Activated T-helper 1 cell treated with anti-CD3 and anti-CD28 coated beads, Interleukin-12 subunit alpha, Interleukin-12 subunit beta, Interleukin-2, Interleukin-4 antibody, amounts not matched to agents 30 ng/mL and 10 ng/mL and 1 ng/mL, durations not matched to agents 14 hours and 24 hours and 36 hours (primary cell): ENCODE measurements at places on chromosomes 6 and 20. TPM values are rescaled to one million over a fixed set of nuclear protein-coding genes. Genes with fewer than 3 reads are reported as not detected.
A peak's percentile ranks its signal among the peaks of the same experiment; 100 is the strongest.

- no peaks in the 10 kb centered on the region for H3K4me1 ChIP-seq
- no peak for DNase-seq
- H3K27ac ChIP-seq: no peak overlapping the region
- H3K27me3 ChIP-seq: peaks cover 3% of the 10 kb centered on the region
Measured at GRCh38 chr20:54576518-54576917, 101.1 kb downstream of the DOK5 start.

DNA sequence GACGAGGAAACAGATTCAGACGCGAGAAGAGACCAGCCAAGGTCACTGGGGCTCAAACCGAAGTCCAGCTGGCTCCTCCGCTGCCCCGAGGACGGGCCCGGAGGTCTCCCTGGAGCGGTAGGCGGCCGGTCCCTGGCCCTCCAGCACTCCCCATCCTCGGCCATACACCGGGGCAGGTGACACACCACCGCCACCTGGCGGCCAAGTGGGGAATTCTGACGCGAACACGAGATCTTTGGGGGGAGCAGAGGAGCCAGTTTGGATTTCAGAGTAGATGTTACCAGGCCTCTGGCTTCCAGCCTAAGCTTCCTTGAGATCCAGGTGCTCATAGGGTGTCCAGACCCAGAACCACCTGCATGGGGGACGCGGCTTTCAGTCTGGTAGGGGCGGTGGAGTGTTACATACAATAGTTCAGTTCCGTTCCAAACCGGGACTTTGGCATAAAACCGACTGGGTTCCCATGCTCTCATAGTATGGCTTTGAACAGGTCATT lies 16.1 kb downstream of the BPIFB1 start:
- no peaks in the 10 kb centered on the region for H3K36me3 ChIP-seq
- H3K4me1 ChIP-seq: peaks cover 3% of the 10 kb centered on the region
- H3K27ac ChIP-seq: no peak overlapping the region
- H3K27me3 ChIP-seq: peaks cover 9% of the 10 kb centered on the region
- peak; percentile 48 for DNase-seq

- peaks cover 13% of the 10 kb centered on the region for H3K4me1 ChIP-seq
- no peak overlapping the region for H3K4me3 ChIP-seq
- DNase-seq: no peak
- peaks cover 21% of the 10 kb centered on the region for H3K36me3 ChIP-seq
- H3K27me3 ChIP-seq: no peaks in the 10 kb centered on the region
Measured at GRCh38 chr20:49909499-49910339, 5.6 kb downstream of the SPATA2 start.

GRCh38 chr20:59605601-59606364 lies 1.4 kb downstream of the PHACTR3 start:
- H3K4me1 ChIP-seq: no peaks in the 10 kb centered on the region
- H3K4me3 ChIP-seq: no peak overlapping the region

DNA sequence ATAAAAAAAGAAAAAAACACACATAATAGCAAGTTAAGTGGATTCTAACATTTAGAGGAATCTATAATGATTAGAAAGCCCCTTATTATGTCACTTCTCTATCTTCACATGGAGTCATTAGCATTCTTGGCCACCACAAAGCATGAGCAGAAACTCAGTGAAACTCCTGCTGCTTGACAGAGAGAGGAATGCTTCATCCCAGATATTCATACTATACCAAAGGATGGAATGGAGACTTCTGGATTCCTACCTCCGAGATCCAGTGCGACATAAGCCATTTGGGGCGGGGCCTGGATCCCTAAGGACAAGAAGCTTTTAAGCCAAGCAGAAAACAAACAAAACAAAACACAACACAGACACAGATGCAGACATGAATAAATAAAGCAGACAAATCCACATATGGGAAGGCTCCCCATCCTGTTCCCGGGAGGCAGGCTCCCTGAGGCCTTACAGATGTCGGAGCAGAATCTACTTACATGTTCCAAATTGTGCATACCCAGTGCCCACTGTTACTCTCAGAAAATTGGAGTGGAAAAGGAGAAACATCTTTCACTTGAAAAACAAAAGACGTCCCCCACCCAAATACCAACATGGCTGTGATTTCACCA lies 727.3 kb downstream of the MAFB start:
- no peak overlapping the region for H3K27ac ChIP-seq
- no peaks in the 10 kb centered on the region for H3K4me1 ChIP-seq
- H3K4me3 ChIP-seq: no peak overlapping the region
- no peak for DNase-seq
- no peaks in the 10 kb centered on the region for H3K27me3 ChIP-seq

GRCh38 chr6:43377710-43378229 lies 8.3 kb upstream of the ZNF318 start:
- no peak for DNase-seq
- peaks cover 4% of the 10 kb centered on the region for H3K36me3 ChIP-seq
- peaks cover 7% of the 10 kb centered on the region for H3K27me3 ChIP-seq
- H3K4me3 ChIP-seq: no peak overlapping the region
- H3K27ac ChIP-seq: no peak overlapping the region

DNA sequence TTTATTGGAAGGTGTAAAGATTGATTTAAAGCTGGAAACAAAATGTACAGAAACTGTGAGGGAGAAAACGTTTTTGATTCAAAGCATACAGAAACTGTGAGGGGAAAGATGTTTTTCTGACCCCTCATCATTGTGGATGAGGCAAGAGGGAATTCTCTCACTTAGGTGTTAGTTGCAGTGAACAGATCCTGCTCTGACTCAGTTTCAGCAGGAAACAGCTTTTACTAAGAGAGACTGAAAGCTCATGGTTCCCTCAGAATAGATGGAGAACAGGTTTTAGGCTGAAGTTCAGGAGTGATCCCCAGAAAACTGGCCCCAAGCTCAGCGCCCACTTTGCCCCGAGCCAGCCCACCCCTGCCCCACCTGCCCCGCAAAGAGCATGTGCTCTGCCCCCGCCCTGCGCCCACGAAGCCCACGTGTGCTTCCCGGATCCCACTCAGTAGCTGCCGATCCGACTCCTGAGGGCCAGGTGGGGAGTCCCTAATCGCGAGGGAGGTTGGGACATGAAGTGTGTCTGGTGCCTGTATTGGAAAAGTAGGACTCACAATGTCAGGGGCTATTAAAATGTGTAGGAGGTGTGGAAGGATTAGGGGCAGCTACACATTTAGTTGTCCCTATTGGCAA lies 41.2 kb downstream of the DUSP22 start:
- no peaks in the 10 kb centered on the region for H3K27me3 ChIP-seq
- no peak overlapping the region for H3K27ac ChIP-seq
- DNase-seq: no peak
- H3K4me1 ChIP-seq: peaks cover 27% of the 10 kb centered on the region

GRCh38 chr6:37623666-37624065 lies 74.0 kb downstream of the MDGA1 start:
- H3K4me1 ChIP-seq: peaks cover 18% of the 10 kb centered on the region
- H3K27me3 ChIP-seq: peaks cover 21% of the 10 kb centered on the region
- DNase-seq: no peak
- H3K27ac ChIP-seq: no peak overlapping the region
- H3K36me3 ChIP-seq: no peaks in the 10 kb centered on the region

GRCh38 chr6:148757944-148758480 lies 11.2 kb downstream of the UST start:
- peaks cover 30% of the 10 kb centered on the region for H3K4me1 ChIP-seq
- DNase-seq: no peak
- H3K36me3 ChIP-seq: no peaks in the 10 kb centered on the region
- peaks cover 52% of the 10 kb centered on the region for H3K27me3 ChIP-seq

GRCh38 chr6:99147206-99147605 lies 199.5 kb upstream of the FBXL4 start:
- no peaks in the 10 kb centered on the region for H3K36me3 ChIP-seq
- H3K4me3 ChIP-seq: no peak overlapping the region
- H3K27me3 ChIP-seq: peaks cover 6% of the 10 kb centered on the region
- no peaks in the 10 kb centered on the region for H3K4me1 ChIP-seq

DNA sequence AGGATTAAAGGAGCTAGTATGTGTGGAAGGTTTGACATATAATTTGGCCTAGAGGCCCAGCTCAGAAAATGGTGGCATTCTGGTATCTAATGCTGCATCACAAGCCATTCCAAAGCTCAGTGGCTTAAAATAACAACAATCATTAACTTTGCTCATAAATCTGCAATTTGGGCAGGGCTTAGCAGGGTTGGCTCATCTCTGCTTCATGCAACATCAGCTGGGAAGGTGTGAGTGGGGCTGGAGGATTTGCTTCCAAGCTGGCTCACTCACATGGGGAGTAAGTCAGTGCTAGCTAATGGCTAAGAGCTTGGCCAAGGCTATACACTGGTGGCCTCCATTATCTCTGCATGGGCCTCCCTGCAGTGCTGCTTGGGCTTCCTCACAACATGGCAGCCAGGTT lies 48.0 kb upstream of the STK35 start:
- H3K4me3 ChIP-seq: no peak overlapping the region
- no peak for DNase-seq
- H3K27me3 ChIP-seq: no peaks in the 10 kb centered on the region
- H3K36me3 ChIP-seq: no peaks in the 10 kb centered on the region

GRCh38 chr6:107075951-107076381 lies 39.3 kb downstream of the BEND3 start:
- no peaks in the 10 kb centered on the region for H3K36me3 ChIP-seq
- no peak for DNase-seq
- H3K27ac ChIP-seq: no peak overlapping the region
- H3K27me3 ChIP-seq: peaks cover 1% of the 10 kb centered on the region

GRCh38 chr20:36472637-36473090 lies 68.7 kb upstream of the MYL9 start:
- DNase-seq: peak; percentile 28
- peak overlapping the region; percentile 74 for H3K27ac ChIP-seq
- H3K4me3 ChIP-seq: peak overlapping the region; percentile 69
- no peaks in the 10 kb centered on the region for H3K27me3 ChIP-seq
- H3K36me3 ChIP-seq: peaks cover 7% of the 10 kb centered on the region
- peaks cover 60% of the 10 kb centered on the region for H3K4me1 ChIP-seq

DNA sequence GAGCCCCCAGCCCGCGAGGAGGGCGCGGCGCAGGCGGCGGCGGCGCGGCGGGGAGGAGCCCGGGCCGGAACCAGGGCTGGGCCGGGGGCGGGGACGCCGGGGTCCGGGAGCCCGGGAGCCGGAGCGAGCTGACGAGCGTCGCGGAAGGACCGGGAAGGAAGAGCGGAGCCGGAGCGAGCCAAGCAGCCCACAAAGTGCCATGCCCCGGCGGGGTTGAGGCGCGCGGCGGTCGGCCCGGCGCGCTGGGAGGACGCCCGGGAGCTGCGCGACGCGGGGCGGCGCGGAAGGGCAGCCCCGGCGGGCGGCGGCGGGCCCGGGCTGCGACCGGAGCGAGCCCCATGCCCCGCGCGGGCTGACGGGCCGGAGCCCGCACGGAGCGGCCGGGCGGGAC lies 289 bp downstream of the FOXP4 start:
- DNase-seq: peak; percentile 58
- H3K4me1 ChIP-seq: peaks cover 39% of the 10 kb centered on the region
- H3K27ac ChIP-seq: no peak overlapping the region
- no peak overlapping the region for H3K4me3 ChIP-seq

DNA sequence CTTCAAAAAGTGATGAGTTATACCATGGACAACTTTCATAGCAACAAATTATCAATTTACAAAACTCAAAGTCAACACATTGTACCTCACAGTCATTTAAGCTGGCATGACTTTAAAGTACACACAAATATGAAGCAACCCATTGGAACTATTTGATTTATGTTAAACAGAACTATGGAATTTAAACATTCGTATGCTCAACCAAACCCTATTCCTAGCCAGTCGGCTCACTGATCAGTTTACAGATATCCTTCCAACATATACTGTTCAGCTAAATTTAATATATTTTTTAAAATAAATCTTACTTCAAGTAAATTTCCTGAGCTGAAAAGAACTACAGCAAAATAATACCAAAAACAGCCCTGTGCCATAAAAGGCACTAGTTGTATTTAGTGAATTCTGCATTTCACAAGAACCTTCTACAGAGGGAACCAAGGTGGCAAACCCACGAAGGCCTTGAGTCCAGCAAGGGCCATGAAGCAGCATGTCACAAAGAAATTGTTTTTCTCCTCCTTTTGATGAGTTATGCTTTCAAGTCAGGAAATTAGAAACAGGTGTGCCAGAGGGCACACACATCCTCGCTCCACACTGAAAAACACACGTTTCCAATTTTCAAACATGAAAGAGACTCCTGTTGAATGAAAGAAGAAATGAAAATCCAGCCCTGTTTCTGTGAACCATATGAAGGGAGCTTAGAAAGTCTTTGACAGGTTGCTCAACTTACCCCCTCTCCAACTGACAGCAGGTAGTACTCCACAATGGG lies 122.8 kb downstream of the TASP1 start:
- no peak overlapping the region for H3K4me3 ChIP-seq
- no peaks in the 10 kb centered on the region for H3K27me3 ChIP-seq
- no peaks in the 10 kb centered on the region for H3K4me1 ChIP-seq
- H3K36me3 ChIP-seq: peaks cover 11% of the 10 kb centered on the region
- no peak for DNase-seq
- no peak overlapping the region for H3K27ac ChIP-seq

DNA sequence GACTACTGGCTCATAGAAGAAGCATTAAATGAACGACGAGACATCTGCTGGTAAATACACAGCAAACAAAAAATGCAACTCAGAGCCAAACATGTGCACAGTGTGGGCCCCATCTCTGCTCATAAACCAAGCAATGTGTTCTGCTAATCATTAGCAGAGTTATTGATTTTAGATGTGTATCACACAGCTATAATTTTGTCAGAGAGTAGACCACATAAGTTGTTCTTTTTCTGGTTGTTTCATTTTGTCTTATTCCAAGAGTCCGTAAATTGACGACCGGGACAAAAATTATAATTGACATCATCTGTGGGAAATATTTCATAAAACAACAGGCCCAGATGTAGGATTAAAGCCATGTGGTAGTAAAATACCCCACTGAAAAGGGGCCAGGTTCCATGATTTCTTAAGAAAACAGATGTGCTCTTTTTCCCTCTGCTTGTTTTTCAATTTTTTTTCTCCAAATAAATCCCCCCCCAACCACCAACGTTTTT lies 423.6 kb downstream of the HAO1 start:
- no peak overlapping the region for H3K27ac ChIP-seq
- H3K27me3 ChIP-seq: no peaks in the 10 kb centered on the region
- no peaks in the 10 kb centered on the region for H3K4me1 ChIP-seq
- no peaks in the 10 kb centered on the region for H3K36me3 ChIP-seq
- no peak overlapping the region for H3K4me3 ChIP-seq

DNA sequence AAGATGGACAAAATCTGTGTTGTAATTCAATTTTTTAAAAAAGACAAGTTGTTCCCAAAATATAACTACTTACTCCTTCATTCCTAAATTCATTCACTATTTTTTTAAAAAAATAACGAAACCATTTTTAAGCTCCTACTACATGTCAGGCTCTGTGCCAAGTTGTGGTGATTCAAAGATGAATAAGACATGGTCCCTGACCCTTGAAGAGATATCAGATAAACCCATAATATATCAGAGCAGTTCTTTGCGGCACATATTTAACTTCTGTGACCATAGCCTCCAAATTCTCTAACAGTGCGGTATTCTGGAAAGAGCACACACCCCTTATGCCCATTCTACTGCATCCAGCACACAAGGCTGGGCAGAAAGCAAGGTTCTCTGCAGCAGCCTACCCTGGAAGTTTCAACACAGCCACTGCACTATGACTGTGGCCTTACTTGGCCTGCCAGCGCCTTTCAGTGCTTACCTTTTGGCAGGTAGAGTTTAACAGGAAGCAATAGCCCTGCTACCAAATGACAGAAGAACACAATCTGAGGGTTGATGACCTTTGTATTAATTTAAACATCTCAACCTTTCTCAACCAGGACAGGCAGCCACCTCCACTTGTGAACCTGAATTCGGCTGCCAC lies 406.5 kb downstream of the BTBD9 start:
- no peaks in the 10 kb centered on the region for H3K27me3 ChIP-seq
- H3K36me3 ChIP-seq: no peaks in the 10 kb centered on the region

Gene CCN5
- not detected in 2 replicates for total RNA-seq

Gene FAM217A
- not detected in 2 replicates for total RNA-seq

Gene DLK2
- total RNA-seq: 1.5 and 2.0 TPM in 2 replicates

Gene MRPS10
- total RNA-seq: 48.8 and 49.7 TPM in 2 replicates

Gene GTSF1L
- 0.39 TPM in 1 of 2 replicates, not detected in the other for total RNA-seq

Gene MMP24
- total RNA-seq: 0.05 TPM in 1 of 2 replicates, not detected in the other
